ENCODE measurements at places on chromosomes 13 and 19. TPM values are rescaled to one million over a fixed set of nuclear protein-coding genes. Genes with fewer than 3 reads are reported as not detected.

The KCNN1 gene
- 0.05 TPM for polyA plus RNA-seq

The ZNF283 gene
- 7.9 TPM for polyA plus RNA-seq

- DNase-seq: no peak
These were observed 47.0 kb downstream of the GATAD2A start for GRCh38 chr19:19452243-19453124.

The SLC6A16 gene
- 1.6 TPM for polyA plus RNA-seq

- DNase-seq: no peak
These were observed 287 bp upstream of the B3GLCT start for GRCh38 chr13:31199527-31199848.

GRCh38 chr13:65768545-65768944, 1461.6 kb downstream of the PCDH9 start:
- DNase-seq: no peak

- DNase-seq: no peak
These were observed 209.6 kb downstream of the OLFM4 start for GRCh38 chr13:53238261-53238660.

DNA sequence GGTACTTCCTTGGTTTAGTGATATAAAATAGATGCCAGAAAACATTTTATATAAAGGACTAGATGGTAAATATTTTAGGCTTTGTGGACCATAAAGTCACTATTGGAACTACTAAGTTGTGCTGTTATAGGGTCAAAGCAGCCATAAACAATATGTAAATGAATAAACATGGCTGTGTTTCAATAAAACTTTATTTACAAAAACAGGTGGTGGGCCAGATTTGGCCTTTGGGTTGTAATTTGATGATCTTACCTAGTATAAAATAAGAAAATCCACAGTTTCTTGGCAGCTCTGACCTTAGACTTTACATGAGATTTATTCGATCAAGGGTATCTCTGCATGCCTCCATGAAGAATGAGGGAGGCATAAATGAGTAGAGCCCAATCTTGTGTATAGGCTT, 232.0 kb upstream of the PCDH9 start:
- no peak for DNase-seq

GRCh38 chr13:43046259-43046658, 22.9 kb downstream of the DNAJC15 start:
- no peak for DNase-seq

The CYP2A7 gene
- not detected for polyA plus RNA-seq

GRCh38 chr13:109569958-109570711, 216.2 kb downstream of the IRS2 start:
- DNase-seq: no peak

The ZSCAN5A gene
- polyA plus RNA-seq: 3.7 TPM

The STXBP2 gene
- polyA plus RNA-seq: 7.1 TPM

The ADAMTSL5 gene
- 7.5 TPM for polyA plus RNA-seq

DNA sequence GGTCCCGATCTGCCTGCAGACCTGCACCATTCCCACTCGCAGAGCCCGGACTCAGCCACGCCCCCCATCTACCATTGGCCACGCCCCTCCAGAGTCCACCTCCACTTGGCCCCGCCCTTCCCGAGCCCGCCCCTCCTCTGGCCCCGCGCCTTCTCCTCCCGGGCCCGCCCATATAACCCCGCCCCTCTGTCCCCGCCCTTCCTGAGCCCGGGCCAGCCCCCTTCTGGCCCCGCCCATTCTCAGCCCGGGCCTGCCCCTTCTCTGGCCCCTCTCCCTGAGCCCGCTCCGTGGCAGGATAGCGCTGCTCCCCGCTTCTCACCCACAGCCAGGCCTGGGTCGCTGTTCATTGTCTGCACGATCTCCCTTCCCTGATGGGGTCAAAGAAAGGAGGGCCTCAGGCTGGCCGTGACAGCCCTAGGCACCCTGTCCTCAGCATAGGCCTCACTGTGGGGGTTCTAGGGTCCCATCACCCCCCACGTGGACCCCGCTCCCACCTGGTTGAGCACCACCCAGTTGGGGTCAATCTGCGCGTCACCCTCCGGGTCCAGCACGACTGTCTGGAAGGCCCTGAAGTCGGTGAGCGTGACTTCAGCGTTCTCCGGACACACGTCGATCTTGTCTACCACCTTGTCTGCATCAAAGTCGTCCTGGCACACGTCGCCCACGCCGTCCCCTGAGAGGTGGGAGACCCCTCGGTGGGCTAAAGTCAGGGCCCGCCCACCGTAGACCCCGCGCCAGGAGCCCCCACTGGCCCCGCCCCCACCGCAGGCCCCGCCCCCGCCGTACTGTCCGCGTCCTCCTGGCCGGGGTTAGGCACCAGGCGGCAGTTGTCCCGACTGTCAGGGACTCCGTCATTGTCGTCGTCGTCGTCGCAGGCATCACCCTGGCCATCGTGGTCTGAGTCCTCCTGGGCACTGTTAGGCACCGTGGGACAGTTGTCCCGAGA, 5.7 kb downstream of the COMP start:
- no peak for DNase-seq

- DNase-seq: no peak
These were observed 201.7 kb downstream of the ABCC4 start for GRCh38 chr13:95099541-95099940.

The TSKS gene
- not detected for polyA plus RNA-seq

- no peak for DNase-seq
These were observed 6.0 kb downstream of the PEX11G start for GRCh38 chr19:7482584-7483439.

The PTGIR gene
- polyA plus RNA-seq: 2.4 TPM

All from AG04450 (cell line).